Lung microvascular endothelial cell (primary cell): ENCODE measurements at places on chromosomes 3 and 15. TPM values are rescaled to one million over a fixed set of nuclear protein-coding genes. Genes with fewer than 3 reads are reported as not detected.

The KCNMB2 gene
- total RNA-seq = not detected in 2 replicates

The NCBP2 gene
- total RNA-seq = 44.5 and 49.0 TPM in 2 replicates

The ANO10 gene
- total RNA-seq = 29.0 and 41.5 TPM in 2 replicates

The CAMK2N2 gene
- not detected in 2 replicates for total RNA-seq

- no peak for DNase-seq
Measured at GRCh38 chr15:40295297-40295696, 12.4 kb upstream of the ANKRD63 start.

DNA sequence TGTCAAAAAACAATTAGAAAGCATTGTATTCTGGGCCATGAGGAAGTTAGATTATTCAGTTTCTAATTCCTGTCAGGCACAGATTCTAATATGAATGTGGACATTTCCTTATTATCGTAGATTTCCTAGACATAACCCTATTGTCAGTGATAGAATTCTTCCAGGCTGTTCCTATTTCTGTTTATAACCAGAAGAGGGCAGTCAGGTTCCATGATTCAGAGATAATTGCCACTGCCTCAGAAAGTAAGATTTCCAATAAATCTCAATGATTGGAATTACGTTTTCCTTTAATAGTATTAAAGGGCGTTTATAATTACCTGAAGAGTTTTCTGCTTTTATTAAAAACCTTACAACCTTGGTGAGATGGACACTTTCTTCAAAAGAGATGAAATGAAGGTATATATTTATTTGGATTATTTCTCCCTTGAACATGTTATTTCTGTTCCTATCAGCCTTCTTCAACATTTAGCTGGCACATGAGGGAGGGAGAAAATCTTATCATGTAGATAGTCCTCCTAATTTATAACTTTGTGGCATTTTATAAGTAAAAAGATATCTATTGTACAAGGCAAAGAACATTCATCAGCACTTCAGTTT is 439.2 kb downstream of the MCTP2 start:
- peak; percentile 83 for DNase-seq

- no peak for DNase-seq
Measured at GRCh38 chr3:150627557-150627956, 24.4 kb downstream of the SELENOT start.

DNA sequence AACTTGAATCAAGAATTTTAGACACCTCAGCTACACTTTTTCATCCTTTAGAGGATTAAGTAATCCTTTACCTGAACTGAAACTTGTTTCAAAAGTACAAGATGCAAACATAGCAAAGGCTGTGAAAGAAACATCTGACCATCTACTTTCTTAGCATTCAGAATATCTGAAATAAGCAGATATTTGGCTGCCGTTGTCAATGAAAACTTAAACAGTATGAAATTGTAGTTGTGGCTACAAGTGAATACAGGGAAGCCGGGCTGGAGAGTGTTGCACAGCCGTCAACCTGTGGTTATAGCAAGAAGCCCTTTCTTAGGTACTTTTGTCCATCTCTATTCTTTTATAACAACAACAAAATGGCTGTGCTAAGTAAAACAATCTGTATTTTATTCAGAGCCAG is 6.9 kb upstream of the CX3CR1 start:
- no peak for DNase-seq

- no peak for DNase-seq
Measured at GRCh38 chr15:40978141-40978540, 24.9 kb downstream of the CHAC1 start.

- peak; percentile 28 for DNase-seq
Measured at GRCh38 chr3:193987186-193987585, 148.8 kb upstream of the HES1 start.

DNA sequence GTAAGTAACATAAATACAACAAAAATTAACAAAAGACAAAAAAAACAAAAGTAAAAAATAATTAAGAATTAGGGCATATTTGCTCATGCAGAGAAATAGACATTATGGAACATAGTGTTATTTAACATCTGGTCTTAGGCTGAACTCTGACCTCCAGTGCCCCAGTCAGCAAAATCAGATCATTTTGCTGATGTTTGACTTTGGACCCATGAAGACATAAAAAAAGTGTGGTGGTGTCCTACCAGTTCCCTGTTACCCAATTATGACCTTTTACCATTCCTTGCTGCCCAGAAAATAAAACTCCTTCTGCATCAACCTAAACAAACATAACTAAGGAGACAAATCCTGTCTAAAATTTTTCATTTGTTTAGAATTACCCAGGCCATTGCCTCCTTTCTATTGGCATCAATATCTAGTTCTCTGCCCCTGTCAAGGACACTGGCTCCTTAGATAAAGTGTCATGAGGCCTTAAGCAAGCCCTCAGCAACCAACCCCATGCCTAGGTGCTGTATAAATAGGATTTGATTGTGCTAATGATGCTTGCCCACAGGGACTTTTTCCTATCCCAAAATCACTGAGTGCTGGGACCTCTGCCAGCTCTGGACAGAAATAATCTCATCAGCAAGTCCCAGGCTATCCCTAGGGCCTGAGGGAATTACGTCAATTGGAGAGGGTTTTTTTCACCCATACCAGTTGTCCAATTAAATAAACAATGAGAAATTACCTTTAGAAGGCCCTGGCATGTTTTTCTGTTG is 334.5 kb upstream of the UMPS start:
- no peak for DNase-seq

GRCh38 chr3:133138017-133138416 is 99.8 kb downstream of the TMEM108 start:
- DNase-seq = no peak

DNA sequence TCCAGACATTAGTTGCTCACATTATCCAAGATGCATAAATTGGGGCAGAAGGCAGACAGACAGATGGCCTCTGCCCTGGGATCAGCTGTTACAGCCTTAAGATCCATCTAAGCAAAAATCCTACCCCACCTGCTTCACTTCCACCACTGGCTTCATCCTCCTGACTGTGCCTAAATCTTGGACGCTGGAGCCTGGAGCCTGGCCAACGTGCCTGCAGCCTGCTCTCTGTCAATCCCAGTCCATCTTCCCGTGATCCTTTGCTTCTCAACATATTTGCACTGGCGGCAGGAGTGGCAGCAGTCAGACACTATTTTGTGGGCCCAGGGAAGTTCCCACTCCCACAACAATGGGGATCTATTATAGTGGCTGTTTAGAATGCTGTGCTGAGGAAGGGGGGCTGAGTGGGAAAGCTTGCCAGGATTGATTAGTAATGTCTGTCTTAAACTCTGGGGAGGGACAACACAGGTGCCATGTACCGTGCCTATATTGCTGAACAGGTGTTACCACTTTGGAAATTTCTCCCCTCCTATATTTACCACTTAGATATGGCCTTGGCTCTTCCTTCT is 121.2 kb downstream of the MEGF11 start:
- DNase-seq = no peak

DNA sequence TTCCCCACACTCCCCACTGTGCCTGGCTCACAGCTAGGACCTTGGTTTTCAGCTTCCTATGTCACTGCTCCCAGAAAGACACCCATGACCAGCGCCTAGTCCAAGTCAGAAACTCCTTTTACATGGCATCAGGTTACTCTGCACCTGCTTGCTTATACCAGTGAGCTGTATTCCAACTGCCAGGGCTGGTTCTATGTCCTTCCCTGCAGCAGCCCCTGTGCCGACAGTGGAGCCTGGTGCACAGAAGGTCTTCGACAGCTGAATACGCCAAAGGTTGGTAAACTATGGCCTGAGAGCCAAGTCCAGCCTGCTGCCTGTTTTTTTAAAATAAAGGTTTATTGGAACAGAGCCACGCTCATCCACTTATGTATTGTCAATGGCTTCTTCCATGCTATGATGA is 102.5 kb downstream of the IQSEC1 start:
- DNase-seq = no peak

DNA sequence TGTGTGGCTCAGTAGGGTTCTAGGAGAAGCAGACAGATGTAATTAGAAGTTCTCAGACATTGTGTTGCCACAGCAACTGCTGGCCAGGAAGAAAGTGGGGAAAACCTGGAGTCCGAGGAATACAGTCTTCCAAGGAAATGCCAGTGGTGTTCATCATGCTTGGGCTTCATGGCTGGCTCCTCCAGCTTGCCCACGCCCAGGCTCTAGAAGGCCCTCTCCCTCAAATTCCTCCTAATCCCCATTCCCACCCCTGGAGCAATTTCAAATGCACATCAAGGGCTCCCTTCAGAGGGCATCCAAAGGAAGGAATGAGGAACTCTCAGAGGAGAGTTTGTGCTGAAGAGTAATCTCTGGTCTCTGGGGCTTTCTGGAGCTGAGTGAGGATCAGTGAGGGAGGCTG is 21.9 kb downstream of the FSTL1 start:
- DNase-seq = peak; percentile 50

- DNase-seq = peak; percentile 27
Measured at GRCh38 chr3:43638594-43639447, 17.0 kb upstream of the ANO10 start.

- no peak for DNase-seq
Measured at GRCh38 chr15:92122259-92122658, 268.8 kb downstream of the SLCO3A1 start.
